Left ventricle myocardium superior (tissue), 1 donor: ENCODE measurements at places on chromosomes 11 and 22. TPM values are rescaled to one million over a fixed set of nuclear protein-coding genes. Genes with fewer than 3 reads are reported as not detected.

- no peak for DNase-seq
Measured at GRCh38 chr11:119103793-119104192, 2.1 kb upstream of the DPAGT1 start.

- DNase-seq, result no peak
Measured at GRCh38 chr11:43582863-43583462, 97.6 kb upstream of the HSD17B12 start.

DNA sequence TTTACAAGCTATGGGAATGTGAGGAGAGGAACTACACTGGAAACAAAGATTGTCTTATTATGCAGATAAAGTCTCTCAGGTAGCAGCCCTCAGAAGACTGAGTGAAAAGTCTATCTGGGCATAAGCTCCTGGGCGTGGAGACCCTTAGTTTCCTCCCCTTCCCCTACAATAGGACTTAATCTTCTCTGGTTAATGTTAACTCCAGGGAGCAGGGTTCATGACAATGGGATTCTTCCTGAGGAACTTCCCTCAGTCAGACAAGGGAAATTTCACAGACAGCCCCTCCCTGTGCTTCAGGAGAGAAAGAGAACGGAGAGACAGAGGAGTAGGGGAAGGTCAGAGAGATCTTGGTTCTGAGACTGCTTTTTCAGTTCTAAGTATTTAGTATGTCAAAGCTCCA lies 1428.6 kb downstream of the LRRC4C start:
- DNase-seq, result no peak

DNA sequence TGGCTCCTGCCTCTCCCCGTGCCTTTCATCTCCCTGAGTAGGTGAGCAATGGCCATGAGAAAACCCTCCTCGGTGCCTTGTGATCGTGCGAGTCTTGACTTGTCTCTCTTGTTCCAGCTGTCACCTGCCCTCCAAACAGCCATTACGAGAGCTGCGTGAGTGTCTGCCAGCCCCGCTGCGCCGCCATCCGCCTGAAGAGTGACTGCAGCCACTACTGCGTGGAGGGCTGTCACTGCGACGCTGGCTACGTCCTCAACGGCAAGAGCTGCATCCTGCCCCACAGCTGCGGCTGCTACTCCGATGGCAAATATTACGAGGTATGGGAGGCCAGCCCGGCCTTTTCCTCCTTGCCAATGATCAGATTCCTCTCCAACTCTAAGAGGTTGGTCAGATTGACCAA lies 51.7 kb downstream of the TECTA start:
- no peak for DNase-seq

DNA sequence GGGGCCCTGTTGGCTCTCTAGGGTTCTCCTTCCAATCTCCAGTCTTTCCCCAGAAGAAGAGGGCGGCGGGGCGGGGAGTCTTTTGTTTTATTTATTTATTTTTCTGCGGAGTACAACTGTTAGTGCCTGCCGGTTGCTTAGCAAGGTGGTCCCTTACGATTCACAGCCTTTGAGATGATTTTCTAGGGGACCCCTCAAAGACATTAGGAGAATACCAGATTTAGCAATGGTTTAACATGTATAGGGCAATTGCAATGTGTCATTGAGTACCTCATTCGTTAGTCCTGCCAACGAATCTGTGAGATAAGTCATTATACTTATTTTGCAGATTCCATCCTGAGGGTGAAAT lies 307 bp upstream of the MRPL16 start:
- no peak for DNase-seq

The SPDYC gene
- not detected for total RNA-seq

The DDX25 gene
- total RNA-seq, result not detected

DNA sequence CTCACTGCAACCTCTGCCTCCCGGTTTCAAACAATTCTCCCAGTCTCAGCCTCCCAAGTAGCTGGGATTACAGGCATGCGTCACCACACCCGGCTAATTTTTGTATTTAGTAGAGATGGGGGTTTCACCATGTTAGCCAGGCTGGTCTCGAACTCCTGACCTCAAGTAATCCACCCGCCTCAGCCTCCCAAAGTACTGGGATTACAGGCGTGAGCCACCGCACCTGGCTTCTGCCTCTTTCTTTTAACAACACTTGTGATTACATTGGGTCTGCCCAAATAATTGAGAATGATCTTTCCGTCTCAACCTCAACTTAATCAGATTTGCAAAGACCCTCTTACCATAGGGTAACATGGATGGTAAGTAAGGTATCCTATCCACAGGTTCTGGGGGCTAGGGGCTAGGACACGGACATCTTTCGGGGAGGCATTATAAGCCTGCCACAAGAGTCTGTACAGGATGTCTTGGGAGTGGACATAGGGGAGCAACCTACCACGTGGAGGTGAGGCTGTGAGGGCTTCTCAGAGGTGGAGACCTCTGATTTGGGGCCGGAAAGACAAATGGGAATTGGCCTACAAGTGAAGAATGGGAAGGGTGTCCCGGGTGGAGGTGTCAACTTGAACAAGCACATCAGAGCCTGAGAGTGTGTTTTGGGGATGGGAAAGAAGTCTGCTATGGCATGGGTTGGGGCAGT lies 2.7 kb upstream of the CBX6 start:
- DNase-seq, result no peak

GRCh38 chr11:119441898-119442243 lies 18.9 kb upstream of the THY1 start:
- no peak for DNase-seq

DNA sequence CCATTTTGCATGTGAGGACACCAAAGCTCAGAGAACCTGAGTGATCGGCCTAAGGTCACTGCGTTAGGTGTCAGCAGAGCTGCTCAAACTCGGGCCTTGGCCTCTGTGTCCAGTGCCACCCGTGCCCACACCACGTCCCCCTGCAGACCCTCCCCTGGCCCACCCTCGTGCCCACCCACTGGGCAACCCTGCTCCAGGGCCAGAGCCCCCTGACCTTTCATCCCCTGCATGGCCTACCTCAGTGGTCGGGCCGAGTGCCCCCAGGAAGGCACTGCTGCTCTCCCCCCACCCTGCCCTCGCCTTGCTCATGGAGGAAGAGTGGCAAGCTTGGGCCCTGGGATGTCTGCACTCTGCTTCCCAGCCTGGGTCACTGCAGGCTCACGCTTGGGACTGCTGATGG lies 17.7 kb downstream of the B3GAT1 start:
- no peak for DNase-seq

GRCh38 chr11:117843666-117844484 lies 19.3 kb upstream of the FXYD2 start:
- peak; percentile 90 for DNase-seq

DNA sequence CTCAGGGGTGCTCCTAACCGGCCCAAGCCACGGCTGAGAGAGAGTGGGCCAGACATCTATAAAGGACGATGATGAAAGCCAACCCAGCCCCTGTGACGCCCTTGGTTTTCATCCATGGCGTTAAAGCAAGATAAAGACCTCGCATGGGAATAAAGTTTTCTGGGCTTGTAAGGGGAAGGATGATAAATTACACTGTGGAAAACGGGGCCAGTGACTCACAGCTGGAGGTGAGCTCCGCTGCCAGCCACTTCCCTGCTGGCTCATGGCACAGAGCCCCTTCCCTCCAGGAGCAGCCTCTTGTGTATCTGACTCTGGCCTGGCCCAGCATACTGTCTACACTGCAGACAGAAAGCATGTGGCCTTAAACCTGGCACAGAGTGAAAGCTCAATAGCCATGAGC lies 503.2 kb upstream of the B3GAT1 start:
- peak; percentile 78 for DNase-seq

DNA sequence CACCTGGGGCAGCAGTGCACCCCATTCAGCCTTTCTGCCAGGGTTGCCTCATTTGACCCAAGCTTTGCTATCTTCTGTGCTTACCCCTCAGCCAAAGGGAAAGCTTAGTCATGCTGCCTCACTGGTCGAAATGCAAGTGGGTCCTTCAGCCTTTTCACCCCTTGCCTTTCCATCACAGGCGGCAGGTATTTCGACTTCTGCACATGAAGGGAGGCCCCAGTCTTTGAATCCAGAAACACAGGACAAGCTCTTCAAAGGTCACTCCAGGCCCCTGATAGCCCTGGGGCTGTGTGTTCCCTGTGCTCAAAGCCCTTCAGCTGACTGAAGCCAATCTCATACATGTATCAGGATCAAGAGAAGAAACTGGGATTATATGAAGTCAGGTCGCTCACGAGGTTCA lies 129.7 kb downstream of the SNX19 start:
- DNase-seq, result no peak

DNA sequence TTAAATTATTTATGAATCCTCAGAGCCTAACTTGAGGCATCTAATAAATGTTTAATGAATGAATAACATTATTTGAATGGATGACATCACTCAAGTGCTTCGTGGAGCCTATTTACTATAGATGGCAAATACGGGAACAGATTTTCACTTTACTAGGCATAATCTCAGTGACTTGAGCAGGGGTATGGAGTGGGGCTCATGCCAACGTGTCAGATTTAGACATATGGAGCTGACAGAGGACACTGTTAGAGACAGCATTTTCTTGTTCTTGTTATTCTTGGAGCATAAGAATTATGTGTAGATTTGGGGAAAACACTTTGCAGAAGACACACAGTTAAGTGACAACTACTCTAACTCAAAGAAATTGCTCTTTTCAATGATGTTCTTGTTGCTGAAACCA lies 78.5 kb downstream of the RDX start:
- DNase-seq, result no peak

The C11orf42 gene
- total RNA-seq, result not detected

GRCh38 chr22:41092847-41093411 lies 537 bp downstream of the EP300 start:
- peak; percentile 54 for DNase-seq

GRCh38 chr11:100930185-100930778 lies 199.3 kb downstream of the PGR start:
- DNase-seq, result no peak

The SCGB1A1 gene
- total RNA-seq, result not detected

DNA sequence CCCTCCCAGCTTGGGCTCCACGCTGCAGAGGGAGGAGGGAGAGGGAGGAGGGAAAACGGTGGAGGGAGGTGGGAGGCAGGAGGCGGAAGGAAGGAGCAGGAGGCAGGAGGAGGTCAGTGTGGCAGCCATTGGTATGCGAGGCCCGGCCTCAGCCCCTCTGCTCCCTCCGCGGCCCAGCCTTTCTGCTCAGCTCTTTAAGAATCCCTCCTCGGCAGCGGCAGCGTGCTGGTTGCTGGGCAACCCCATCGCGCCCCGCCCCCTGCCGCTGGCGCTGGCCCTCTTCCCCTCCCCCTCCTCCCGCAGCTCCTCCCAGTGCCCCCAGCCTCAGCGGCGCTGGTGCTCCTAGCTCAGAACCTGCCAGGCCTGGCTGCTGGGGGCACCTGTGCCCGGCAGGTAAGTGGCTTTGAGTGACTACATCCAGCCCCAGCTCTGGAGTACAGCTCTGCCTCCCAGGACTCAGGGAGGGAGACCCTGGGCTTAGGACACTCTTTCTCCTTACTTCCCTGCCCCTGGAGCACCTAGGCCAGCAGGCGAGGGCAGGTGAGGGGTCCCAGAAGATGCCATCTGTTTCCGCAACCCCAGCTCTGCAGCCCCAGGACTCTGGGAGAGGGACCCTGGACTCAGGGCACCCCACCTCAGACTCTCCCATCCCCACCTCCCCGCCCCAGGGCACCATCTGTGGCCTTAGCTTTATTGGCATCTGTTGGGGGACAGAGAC lies 7.2 kb upstream of the FLRT1 start:
- no peak for DNase-seq

DNA sequence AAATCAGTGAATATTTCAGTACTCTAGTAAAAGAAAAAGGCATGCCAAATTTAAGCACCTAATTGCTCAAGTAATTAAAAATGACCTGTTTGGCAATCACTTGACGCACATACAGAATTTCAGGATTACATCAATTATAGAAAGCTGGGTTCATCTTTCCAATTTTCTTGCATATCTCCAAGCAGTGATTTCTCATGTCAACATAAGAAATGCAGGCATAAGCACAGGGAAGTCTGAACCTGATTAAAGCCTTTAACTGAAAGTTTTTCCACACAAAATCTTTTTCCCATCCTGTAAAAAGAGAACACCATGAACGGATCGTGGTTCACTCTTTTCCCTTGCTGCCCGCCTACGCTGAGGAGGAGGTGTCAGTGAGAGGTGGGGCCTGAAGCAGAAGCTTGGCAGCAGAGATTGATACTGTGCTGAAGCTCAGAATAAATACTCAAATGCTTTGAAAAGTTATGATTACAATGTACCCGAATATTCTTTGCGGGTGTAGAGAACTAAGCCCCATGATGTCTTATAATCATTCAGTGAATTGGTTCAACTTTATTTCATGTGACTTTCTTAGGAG lies 704.1 kb upstream of the CCDC90B start:
- peak; percentile 35 for DNase-seq

DNA sequence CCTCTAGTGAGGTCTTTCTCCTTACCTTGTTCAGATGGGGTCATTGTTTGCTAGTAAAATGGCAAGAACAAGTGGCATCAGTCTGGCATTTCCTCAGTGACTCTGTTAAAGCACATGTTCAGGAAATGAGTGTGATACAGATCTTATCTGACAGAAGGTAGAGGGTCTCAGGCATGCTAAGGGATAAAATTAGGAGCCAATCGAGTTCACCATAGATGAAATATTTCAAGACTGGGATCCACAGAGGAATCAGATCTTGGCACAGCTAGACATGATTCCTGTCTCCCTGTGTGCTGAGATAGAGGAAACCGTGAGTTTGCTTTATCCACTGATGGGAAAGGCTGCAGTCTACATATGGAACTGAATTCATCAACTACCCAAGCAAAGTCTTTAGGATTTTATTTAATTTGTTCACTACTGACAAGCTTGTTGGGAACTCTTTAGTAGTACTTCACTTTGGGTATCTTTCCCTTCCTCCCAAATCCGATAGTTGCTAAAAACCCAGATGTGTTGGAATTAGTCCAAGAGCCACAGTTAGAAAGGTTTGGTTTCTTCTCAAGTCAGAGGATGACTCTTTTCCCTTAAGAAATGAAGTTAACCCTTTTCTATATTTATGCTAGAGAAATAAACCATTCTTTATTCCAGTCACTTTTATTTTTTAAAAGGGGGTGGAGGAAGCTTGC lies 18.4 kb downstream of the FAM118B start:
- DNase-seq, result no peak

DNA sequence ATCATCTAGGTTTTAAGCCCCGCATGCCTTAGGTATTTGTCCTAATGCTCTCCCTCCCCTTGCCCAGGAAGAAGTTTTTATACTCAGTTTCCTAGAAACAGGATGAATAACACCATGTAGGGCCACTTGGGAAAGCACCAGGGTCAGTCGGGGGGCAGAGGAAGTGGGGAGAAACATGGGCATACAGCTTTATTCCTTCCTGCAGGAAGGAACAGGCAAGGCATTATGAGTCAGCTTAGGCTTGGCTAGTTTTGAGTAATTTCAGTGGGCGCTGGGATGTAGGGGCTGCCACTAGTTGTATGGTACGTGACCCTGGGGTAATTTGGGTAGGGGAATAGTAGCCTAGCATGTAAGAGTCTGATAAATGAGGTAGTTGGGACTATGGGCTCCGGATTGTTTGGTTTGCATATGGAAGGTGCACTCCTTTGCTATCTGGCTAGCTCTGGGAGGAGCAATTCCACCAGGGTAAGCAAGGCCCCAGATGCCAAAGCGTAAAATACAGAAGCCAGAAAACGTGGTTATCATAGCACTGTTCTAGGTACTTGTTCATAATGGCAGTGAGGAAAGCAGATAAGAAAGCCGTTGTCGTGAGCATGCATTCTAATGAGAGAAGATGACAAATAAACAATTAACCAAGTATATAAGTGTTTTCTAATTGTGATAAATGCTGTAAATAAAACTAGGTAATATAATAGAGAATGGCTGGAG lies 24.8 kb downstream of the ACER3 start:
- no peak for DNase-seq

The SULT4A1 gene
- 0.45 TPM for total RNA-seq

- DNase-seq, result no peak
Measured at GRCh38 chr11:114401311-114401710, 845 bp downstream of the RBM7 start.

The AIFM3 gene
- 0.52 TPM for total RNA-seq

The XKR3 gene
- total RNA-seq, result not detected

GRCh38 chr11:18285841-18286240 lies 19.8 kb downstream of the SAA1 start:
- no peak for DNase-seq
